ENCODE measurements at places on chromosomes 4 and X. TPM values are rescaled to one million over a fixed set of nuclear protein-coding genes. Genes with fewer than 3 reads are reported as not detected.

GRCh38 chr4:10629394-10629793 is 55.2 kb downstream of the CLNK start:
- DNase-seq = no peak

DNA sequence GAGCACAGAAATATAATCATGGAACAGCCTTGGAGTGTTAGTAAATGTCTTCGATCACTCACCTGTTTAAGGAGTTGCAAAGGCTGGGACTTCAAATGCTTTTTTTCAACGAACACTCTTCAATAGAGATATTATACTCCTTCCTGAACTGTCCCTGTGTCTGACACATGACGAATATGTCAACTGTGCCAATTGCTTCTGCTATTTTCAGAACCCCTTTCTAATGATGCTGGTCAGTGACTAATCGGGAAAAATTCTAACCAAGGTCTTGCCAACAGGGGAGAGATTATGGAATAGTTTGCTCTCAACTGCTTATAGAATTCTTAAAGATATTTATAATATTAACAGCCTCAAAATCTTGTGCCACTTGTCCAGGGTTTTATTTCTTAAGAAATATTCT is 8.5 kb upstream of the KLHL34 start:
- no peak for DNase-seq

Gene ZCCHC12
- not detected for total RNA-seq

DNA sequence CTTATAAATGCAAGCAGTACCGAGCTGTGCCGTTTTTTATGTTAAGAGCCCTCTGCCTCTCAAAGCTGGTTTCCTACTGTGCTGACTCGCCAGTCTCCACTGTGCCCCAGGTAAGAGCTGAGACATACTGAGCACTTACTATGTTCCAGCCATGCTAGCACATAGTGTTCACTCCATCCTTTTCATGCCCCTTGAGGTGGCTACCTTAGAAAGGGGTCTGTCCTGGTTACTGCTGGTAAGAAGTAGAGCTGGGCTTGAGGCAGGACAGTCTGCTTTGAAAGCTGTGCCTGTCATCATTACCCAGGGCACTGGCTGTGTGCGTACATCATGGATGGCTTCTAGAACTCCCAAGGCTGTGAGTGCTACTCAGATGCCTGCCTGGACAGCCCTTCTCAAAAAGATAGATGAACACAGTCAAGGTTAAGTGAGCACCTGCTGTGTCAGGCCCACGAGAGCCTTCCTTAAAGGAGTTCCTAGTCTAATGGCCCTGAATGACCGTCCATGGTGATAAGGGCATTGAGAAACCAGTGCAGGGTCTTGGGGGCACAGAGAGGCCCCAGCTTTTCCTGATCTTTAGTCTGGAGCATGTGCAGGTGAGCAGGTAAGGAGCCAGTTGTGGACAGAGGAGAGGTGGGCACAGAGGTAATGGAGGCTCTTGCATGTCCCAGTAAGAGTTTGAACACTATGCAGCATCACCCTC is 1.6 kb downstream of the STK32B start:
- DNase-seq = no peak

Gene PLXNB3
- 5.9 TPM for total RNA-seq

GRCh38 chr4:23911675-23912455 is 22.0 kb upstream of the PPARGC1A start:
- no peak for DNase-seq

Gene EXOC1L
- total RNA-seq = not detected

- DNase-seq = no peak
Observed at GRCh38 chr4:38188631-38189101, 228.5 kb downstream of the PTTG2 start.

Gene SH3RF1
- 8.7 TPM for total RNA-seq

Gene ATP1B4
- total RNA-seq = not detected

- peak; percentile 54 for DNase-seq
Observed at GRCh38 chr4:8176547-8177399, 18.2 kb upstream of the ABLIM2 start.

GRCh38 chr4:70505151-70505748 is 13.1 kb upstream of the AMTN start:
- peak; percentile 36 for DNase-seq

GRCh38 chr4:152079079-152079478 is 318.3 kb upstream of the GATB start:
- no peak for DNase-seq

Gene LPAR4
- total RNA-seq = 0.08 TPM

DNA sequence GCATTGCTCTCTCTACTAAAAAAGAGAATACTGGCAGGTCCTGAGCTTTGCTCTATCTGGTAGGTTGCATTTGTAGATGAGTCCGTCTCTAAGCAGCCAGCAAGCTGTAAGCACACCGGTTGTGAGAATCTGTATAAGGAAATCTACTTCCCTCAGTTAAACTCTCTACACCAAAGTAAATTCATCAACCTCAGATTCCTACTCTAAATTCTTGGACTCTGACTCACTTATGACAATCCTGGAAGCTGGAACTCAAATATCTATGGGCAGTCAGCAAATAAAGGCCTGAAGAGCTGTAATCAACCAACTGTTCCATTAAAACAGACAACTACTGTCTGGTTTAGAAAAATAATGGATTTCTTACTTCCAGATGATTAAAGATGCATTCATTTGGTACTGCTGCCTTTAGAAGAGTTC is 37.9 kb downstream of the FAT1 start:
- no peak for DNase-seq

Gene ZNF674
- 2.7 TPM for total RNA-seq

Gene NUDT11
- 0.15 TPM for total RNA-seq

DNA sequence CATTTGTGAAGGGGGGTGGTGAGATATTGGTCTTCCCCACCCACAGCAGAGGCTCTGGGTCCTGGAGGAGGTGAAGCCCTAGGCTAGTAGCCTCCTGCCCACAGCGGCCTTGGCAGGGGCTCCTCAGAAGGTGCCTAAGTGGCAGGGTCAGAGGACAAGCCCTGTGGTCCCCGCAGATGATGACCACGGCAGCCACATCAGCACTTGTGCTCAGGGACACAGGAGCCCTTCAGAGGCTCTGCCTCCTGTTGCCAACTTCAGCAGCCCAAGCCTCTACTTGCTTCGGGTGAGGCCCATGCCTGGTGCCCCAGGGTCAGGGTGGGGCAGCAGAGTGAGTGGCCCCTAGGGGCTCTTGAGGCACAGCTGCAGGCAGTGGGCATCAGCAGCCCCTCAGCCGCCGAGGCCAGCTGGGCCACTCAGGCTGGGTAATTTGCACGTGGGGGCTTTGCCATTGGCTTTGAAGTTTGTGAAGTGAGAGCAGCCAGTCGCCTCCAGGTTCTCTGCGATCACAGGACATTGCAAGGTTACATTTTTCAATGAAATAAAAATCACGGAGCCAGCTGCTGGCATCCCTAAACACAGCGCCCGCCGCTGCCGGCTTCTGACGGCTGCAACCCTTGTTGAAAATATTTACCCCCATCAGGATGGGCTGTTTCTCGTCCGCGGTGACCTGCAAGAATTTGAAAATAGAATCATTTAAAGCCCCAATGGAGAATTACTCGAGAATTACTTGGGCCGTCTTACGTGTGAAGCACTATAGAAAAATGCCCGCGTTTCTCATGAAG is 108.5 kb downstream of the HMX1 start:
- peak; percentile 16 for DNase-seq

Gene CXCL9
- 0.50 TPM for total RNA-seq

All from left cardiac atrium (tissue), 4 donors.